Mesothelial cell of epicardium (in vitro differentiated cells): ENCODE measurements at places on chromosomes 11 and 22.

DNA sequence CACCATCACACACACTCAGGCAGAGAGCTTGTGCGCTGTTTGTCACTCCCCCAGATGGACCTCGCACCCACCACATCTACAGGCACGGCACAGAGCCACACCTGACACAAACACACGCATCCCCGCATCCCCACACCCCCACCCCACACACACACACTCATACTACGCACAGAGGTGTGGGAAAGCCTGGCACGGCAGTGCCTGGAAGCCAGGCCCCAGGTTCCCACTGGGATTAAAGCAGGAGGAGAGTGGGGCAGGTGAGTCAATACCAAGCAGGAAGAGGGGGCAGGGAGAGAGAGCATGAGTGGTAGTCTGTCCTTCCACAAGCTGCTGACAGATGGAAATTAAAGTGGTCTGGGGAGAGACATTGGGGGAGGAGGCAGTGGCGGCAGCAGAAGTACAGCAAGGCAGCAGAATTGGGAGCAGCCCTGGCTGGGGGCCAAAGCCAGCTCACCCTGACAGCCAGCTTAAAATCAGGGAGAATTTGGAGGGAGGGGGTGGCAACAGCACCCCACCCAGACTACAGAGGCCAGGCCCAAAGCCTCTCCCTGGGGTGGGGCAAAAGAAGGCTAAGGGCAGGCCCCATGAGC is 20.7 kb downstream of the TNKS1BP1 start:
- no peaks in the 10 kb centered on the region for H3K27me3 ChIP-seq
- peak overlapping the region; percentile 33 for H3K4me3 ChIP-seq
- H3K4me1 ChIP-seq: peaks cover 40% of the 10 kb centered on the region
- peak overlapping the region; percentile 10 for H3K27ac ChIP-seq
- no peak for DNase-seq

DNA sequence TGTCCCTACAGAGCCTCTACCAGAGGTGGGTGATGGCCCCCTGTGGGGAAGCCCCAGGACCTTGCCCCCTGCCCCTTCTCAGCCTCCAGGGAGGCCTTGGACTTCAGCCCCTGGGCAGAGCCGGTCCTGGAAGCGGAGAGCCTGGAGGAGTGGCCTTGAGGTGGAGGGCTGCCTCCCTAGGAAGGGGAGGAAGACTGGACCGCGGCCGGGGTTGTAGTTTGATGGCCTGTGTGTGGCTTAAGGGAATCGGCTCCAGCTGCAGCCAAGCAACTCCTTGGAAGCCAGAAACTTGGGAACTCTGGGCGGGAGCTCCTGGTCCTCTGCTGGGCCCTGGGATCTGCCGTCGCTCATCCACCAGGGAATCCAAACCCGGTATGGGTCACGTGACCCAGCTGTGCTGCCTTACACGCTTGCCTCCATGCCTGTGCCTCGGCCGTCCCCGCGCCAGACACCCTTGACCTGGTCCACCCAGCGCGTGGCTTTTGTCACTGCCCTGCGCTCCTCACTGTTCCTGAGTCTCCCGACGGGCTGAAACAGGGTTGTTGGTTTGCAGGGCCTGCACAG is 23.5 kb upstream of the ARHGAP8 start:
- no peak overlapping the region for H3K4me3 ChIP-seq
- no peak for DNase-seq
- H3K36me3 ChIP-seq: peaks cover 6% of the 10 kb centered on the region
- H3K27ac ChIP-seq: peak overlapping the region; percentile 50
- H3K4me1 ChIP-seq: peaks cover 15% of the 10 kb centered on the region

DNA sequence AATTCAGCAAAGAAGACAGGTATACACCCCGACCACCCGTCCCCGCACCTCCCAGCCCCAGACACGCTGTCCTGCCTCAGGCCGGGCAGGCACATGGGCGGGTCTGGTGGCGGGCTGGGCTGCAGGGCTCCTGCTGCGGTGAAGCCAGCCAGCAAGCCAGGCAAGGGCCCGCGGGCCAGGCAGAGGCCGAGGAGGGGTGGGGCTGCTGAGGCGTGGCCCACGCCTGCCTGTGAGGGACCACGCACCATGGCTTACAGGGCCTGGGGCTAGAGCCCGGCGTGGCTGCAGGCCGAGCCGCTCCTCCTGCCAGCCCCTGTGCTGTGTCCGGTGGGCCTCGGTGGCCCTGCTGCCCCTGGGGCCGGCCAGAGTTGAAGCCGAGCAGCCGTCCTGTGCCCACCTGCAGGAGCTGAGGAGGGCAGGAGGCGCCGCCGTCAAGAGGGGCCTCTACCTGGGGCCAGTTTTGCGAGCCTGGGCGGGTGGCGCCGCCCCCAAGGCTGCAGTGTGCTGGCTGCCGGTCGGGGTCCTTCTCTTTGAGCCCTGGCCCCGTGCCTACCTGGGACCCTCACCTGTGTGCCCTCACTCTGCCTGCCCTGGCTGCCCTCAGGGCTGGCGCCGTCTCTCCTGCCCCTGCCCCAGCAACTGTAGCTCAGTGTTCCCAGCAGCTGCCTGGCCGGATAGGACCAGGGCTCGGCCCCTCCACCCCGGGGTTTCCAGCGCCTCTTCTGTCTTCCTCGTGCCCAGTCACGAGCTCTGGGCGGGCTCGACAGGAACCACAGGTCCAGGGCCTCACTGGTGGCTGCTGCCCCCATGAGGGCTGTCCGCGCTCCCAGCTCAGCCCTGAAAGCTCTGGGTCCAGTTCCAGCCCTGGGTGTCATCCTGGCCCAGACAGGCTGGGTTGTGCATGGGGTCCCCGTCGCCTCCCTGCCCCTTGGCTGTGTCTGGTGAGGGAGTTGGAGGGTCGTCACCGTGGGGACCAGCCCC is 38.4 kb downstream of the MOB2 start:
- H3K4me3 ChIP-seq: no peak overlapping the region
- peaks cover 2% of the 10 kb centered on the region for H3K4me1 ChIP-seq
- no peaks in the 10 kb centered on the region for H3K27me3 ChIP-seq
- DNase-seq: no peak

DNA sequence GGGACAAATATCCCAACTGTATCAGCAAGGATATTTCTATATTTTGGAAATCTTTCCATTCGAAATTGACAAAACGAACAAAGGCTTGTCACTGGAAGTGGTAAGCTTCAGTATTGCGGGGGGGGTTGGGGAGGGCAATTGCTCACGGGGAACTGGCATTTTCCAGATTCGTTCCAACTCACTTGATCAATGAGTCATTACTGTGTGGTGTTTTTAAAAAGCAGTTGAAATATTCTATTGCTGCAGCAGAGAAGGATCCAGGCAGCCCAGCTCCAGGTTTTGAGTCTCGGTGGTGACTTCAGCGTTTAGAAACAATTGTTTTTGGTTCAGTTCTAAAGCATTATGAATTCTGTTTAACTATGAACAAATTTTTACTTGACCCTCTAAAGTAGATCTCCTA is 33.8 kb upstream of the FBLN1 start:
- H3K4me1 ChIP-seq: peaks cover 29% of the 10 kb centered on the region
- H3K4me3 ChIP-seq: no peak overlapping the region
- peak overlapping the region; percentile 52 for H3K27ac ChIP-seq
- peaks cover 6% of the 10 kb centered on the region for H3K36me3 ChIP-seq

DNA sequence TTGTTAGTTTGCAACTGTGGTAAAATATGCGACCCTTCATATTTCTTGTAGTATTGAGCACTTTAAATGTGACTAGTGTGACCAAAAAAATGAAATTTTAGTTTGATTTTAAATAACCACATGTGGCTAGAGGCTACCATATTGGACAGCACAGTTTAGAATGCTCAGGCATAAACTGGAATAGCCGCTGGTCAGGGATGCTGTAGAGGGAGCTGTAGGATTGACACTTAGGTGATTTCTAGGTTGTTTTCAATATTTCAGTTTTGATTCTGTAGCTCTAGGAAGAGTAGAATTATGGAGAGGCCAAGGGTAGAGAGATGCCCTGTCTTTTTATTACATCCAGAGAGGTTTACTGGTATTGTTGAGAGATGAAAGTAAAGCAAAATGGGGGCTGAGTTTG is 10.8 kb upstream of the VSIG10L2 start:
- no peaks in the 10 kb centered on the region for H3K36me3 ChIP-seq
- H3K27ac ChIP-seq: peak overlapping the region; percentile 59
- H3K4me3 ChIP-seq: no peak overlapping the region
- peaks cover 53% of the 10 kb centered on the region for H3K4me1 ChIP-seq

GRCh38 chr22:18000441-18001039 is 23.8 kb downstream of the MICAL3 start:
- no peaks in the 10 kb centered on the region for H3K36me3 ChIP-seq
- peaks cover 12% of the 10 kb centered on the region for H3K4me1 ChIP-seq
- H3K27me3 ChIP-seq: no peaks in the 10 kb centered on the region
- no peak for DNase-seq

GRCh38 chr11:83941050-83941449 is 654.9 kb upstream of the CCDC90B start:
- no peaks in the 10 kb centered on the region for H3K4me1 ChIP-seq
- H3K4me3 ChIP-seq: no peak overlapping the region
- no peak for DNase-seq
- no peaks in the 10 kb centered on the region for H3K36me3 ChIP-seq
- H3K27me3 ChIP-seq: no peaks in the 10 kb centered on the region

DNA sequence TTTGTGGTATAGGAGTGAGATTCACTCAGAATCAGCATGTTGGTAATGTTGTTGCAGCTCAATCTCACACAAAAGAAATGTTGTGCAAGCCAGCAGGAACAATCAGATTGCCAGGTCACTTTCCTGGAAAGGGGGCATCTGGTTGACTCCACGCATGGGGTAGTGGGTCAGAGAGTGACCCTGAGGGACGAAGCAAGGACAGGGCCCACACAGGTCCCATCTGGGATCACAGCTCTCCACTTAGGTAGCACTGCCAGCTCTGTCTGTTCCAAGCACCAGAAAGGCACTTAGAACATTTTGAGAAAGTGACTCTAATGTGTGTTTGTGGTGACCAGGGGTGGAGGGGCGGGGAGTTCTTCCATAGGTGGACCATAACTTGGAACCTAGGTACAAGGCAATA is 109.5 kb downstream of the RASSF10 start:
- no peak for DNase-seq
- no peak overlapping the region for H3K27ac ChIP-seq
- no peak overlapping the region for H3K4me3 ChIP-seq
- peaks cover 6% of the 10 kb centered on the region for H3K4me1 ChIP-seq
- peaks cover 1% of the 10 kb centered on the region for H3K36me3 ChIP-seq

GRCh38 chr11:68009391-68010089 is 587 bp upstream of the ALDH3B1 start:
- peaks cover 2% of the 10 kb centered on the region for H3K27me3 ChIP-seq
- H3K27ac ChIP-seq: peak overlapping the region; percentile 82
- peaks cover 47% of the 10 kb centered on the region for H3K4me1 ChIP-seq
- no peaks in the 10 kb centered on the region for H3K36me3 ChIP-seq

DNA sequence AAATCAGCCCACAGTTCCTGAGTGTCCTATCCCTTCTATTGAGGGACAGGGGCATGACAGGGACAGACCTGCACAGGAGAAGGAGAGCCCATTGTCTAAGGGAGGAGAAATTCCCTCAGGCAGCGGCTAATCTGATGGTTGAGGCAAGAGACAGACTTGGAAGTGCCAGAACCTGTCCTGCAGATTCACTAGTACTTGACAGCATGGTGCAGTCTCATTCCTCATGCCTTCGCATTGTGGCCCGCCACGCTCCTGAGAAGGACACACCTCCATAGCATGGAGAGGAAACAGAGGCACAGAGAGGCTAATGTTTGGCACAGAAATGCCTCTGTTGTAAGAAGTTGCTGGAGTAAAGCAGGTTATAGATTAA is 3.2 kb downstream of the P2RY6 start:
- peaks cover 24% of the 10 kb centered on the region for H3K27me3 ChIP-seq
- DNase-seq: no peak
- H3K27ac ChIP-seq: no peak overlapping the region
- no peaks in the 10 kb centered on the region for H3K36me3 ChIP-seq
- H3K4me3 ChIP-seq: no peak overlapping the region

- peak overlapping the region; percentile 70 for H3K27ac ChIP-seq
- H3K4me3 ChIP-seq: no peak overlapping the region
- H3K4me1 ChIP-seq: peaks cover 26% of the 10 kb centered on the region
- DNase-seq: no peak
These were observed 109.1 kb downstream of the LARGE1 start for GRCh38 chr22:33811208-33811607.

DNA sequence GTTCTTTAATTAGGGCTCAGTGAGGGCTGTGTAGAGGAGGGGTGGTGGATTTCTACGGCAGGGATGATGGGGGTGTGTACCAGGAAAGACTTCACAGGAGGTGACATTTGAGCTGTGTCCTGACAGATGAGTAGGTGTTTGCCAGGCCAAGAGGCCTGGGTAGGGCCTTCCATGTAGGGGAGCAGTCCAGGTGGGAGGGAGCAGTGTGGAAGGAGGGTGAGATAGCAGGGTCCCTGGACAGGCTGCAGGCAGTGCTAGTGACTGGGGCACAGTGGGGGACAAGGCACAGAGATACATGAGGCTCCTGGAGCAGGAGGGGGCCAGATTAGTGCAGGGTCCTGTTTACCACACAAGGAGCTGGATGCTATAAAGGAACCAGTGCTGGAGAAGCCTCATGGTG is 147.9 kb upstream of the CADM1 start:
- H3K27me3 ChIP-seq: peaks cover 27% of the 10 kb centered on the region
- no peak overlapping the region for H3K27ac ChIP-seq
- no peak overlapping the region for H3K4me3 ChIP-seq
- peaks cover under 1% of the 10 kb centered on the region for H3K36me3 ChIP-seq
- no peak for DNase-seq

- no peak overlapping the region for H3K4me3 ChIP-seq
- H3K27ac ChIP-seq: no peak overlapping the region
- H3K4me1 ChIP-seq: peaks cover 28% of the 10 kb centered on the region
- no peaks in the 10 kb centered on the region for H3K36me3 ChIP-seq
These were observed 27.1 kb downstream of the CYTH4 start for GRCh38 chr22:37309211-37310074.

- no peaks in the 10 kb centered on the region for H3K27me3 ChIP-seq
- H3K27ac ChIP-seq: no peak overlapping the region
- peaks cover 3% of the 10 kb centered on the region for H3K4me1 ChIP-seq
- H3K4me3 ChIP-seq: no peak overlapping the region
- H3K36me3 ChIP-seq: no peaks in the 10 kb centered on the region
These were observed 368.3 kb downstream of the SOX6 start for GRCh38 chr11:15988016-15988550.

GRCh38 chr11:45079943-45080719 is 66.3 kb upstream of the PRDM11 start:
- H3K4me3 ChIP-seq: no peak overlapping the region
- H3K27me3 ChIP-seq: peaks cover 40% of the 10 kb centered on the region
- no peaks in the 10 kb centered on the region for H3K36me3 ChIP-seq
- H3K27ac ChIP-seq: no peak overlapping the region
- H3K4me1 ChIP-seq: peaks cover 13% of the 10 kb centered on the region
- DNase-seq: no peak

- no peak for DNase-seq
- H3K27ac ChIP-seq: no peak overlapping the region
- H3K36me3 ChIP-seq: peaks cover 31% of the 10 kb centered on the region
- H3K4me3 ChIP-seq: no peak overlapping the region
These were observed 62.5 kb upstream of the RRM1 start for GRCh38 chr11:4032097-4032496.

DNA sequence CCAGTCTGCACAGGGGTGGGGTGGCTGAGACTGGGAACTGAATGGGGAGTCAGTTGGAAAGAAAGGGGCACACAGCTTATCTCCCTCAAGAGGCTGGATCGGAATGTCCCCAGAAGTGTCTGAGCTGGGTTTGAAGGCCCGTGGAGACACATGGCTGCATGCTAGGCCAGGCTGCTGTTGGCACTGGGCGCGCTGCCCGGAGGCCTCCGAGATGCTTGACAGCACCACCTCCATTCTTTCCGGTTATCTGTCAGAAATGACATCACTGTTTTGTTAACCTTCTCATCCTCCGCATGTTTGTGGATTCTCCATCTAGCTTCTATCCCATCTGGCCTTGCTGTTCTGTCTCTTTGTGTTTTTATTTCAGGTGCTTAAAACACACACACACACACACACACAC is 85.5 kb downstream of the APIP start:
- DNase-seq: no peak
- no peak overlapping the region for H3K4me3 ChIP-seq
- H3K4me1 ChIP-seq: no peaks in the 10 kb centered on the region

- DNase-seq: no peak
- H3K4me1 ChIP-seq: peaks cover 13% of the 10 kb centered on the region
- H3K36me3 ChIP-seq: no peaks in the 10 kb centered on the region
- H3K27me3 ChIP-seq: peaks cover 3% of the 10 kb centered on the region
- peak overlapping the region; percentile 27 for H3K27ac ChIP-seq
These were observed 120.1 kb upstream of the OR9Q1 start for GRCh38 chr11:57903441-57904123.
